Activated naive CD4-positive, alpha-beta T cell treated with anti-CD3 and anti-CD28 coated beads, Interleukin-2, amount 50 U/mL, for 72 hours (primary cell): ENCODE measurements at places on chromosomes 16 and 17. TPM values are rescaled to one million over a fixed set of nuclear protein-coding genes. Genes with fewer than 3 reads are reported as not detected.

Gene IL34
- not detected for total RNA-seq

Gene ACAP1
- 610 TPM for total RNA-seq

Gene PRR35
- total RNA-seq, result not detected

Gene CCL5
- total RNA-seq, result 13.1 TPM

Gene SMARCE1
- total RNA-seq, result 85.6 TPM

Gene GPR142
- not detected for total RNA-seq

Gene CCNF
- total RNA-seq, result 111 TPM

Gene TPSB2
- total RNA-seq, result not detected

Gene MEIOB
- total RNA-seq, result 0.45 TPM

Gene FSCN2
- 0.30 TPM for total RNA-seq

Gene MAPT
- 2.2 TPM for total RNA-seq

Gene SLC13A2
- total RNA-seq, result not detected

Gene SLC43A2
- total RNA-seq, result 0.62 TPM

Gene CFAP52
- not detected for total RNA-seq

Gene SLFN13
- 41.2 TPM for total RNA-seq

Gene ZP2
- total RNA-seq, result not detected

Gene HIC1
- 36.8 TPM for total RNA-seq

Gene TNFRSF13B
- total RNA-seq, result not detected

Gene CCDC137
- 38.7 TPM for total RNA-seq
